ENCODE measurements at places on chromosomes 2 and 18.

- DNase-seq, result no peak
These were observed 318.3 kb upstream of the SALL3 start for GRCh38 chr18:78661316-78661715.

GRCh38 chr2:23280401-23280800 lies 104.6 kb upstream of the KLHL29 start:
- no peak for DNase-seq

DNA sequence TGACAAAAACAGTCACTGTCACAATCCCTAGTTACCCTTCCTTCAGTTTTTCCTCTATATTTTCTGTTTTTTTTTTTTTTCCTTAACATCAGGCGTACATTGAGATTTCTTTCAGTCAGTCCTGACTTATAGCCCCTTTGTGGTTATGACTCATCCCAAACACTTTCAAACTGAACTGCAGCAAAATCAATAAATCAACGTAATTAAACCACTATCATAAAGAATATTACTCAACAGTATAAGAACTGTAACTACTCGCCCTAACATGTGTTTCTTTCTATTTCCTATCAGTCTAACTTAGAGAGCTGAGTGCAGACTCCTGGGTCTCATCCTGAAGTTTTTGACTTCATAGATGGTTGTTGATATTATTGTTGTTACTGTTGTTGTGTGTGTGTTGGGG lies 523.5 kb downstream of the LRRTM4 start:
- DNase-seq, result no peak

DNA sequence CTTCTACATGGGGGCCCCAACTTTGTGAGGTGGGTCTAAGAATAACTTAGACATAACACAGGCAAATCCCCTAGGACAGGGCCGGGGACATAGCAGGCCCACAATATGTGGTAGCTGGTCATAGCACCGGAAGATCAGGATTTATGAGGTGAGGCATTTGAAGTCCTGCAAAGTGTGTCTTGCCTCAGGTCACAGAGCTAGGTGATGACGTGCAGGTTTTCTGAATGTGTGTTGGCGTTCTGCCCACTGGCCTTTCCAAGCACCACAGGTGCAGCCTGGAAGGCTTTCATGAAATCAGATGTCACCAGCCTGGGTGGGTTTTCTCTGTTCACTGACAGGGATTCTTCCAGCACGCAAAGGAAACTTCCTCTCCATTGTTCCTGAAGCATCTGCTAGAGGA lies 119.1 kb downstream of the LRATD1 start:
- no peak for DNase-seq

DNA sequence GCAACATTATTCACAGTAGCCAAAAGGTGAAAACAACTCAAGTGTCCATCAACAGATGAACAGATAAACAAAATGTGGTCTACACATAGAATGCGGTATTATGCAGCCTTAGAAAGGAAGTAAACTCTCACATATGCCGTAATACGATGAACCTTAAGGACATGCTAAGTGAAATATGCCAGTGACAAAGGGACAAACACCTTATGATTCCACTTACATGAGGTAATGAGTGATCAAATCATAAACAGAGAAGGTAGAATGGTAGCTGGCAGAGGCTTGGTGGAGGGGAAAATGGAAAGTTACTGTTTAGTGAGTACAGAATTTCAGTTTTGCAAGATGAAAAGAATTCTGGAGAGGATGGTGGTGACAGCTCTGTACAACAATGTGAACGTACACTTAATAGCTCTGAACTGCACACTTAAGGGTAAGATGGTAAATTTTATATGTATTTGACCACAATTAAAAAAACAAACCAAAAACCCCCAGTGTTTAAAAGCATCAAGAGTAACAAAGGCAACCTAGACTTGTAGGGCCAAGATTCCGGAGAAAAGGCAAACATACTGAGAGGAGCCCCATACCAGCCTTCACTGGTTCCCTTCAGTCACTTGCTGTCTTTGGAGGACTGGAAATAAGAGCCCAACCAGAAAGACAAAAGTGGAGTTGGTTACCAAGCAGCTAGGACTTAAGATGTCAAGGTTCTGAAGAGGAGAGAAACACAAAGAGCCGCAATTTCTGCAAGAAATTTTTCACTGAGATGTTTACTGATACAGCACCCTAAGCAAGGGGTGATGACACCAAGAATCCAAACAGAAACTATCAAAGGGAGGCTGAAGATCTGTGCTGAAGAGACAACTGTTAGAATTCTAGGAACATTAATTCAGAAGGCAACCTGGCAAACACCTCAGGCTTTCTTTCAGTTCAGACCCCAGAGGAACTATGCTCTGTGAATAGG lies 61.3 kb downstream of the CUL3 start:
- peak; percentile 42 for DNase-seq

- DNase-seq, result no peak
These were observed 438.9 kb downstream of the PTPRM start for GRCh38 chr18:8005870-8006569.

GRCh38 chr2:142966284-142966683 lies 88.8 kb downstream of the KYNU start:
- DNase-seq, result no peak

- DNase-seq, result peak; percentile 42
These were observed 146.8 kb downstream of the TGIF1 start for GRCh38 chr18:3596637-3597384.

GRCh38 chr2:129857200-129857599 lies 122.3 kb upstream of the RAB6C start:
- DNase-seq, result no peak

GRCh38 chr2:199874209-199874608 lies 23.2 kb upstream of the FTCDNL1 start:
- no peak for DNase-seq

DNA sequence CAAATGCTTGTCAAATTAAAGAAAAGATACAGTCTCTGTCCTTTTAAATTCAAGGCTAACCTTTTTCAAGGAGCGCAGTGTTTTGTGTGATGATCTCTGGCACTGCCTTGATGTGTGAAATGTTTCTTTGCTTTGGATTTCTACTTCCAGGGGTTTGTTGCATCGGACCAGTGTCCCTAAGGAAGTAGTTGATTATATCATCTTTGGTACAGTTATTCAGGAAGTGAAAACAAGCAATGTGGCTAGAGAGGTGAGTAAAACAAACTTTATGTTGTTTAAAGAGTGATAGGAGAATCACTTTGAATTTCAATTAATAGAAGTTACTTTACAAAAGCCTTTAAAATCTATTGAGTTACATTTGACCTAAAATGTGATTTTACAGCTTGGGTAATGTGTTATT lies 28.8 kb downstream of the HADHB start:
- no peak for DNase-seq

DNA sequence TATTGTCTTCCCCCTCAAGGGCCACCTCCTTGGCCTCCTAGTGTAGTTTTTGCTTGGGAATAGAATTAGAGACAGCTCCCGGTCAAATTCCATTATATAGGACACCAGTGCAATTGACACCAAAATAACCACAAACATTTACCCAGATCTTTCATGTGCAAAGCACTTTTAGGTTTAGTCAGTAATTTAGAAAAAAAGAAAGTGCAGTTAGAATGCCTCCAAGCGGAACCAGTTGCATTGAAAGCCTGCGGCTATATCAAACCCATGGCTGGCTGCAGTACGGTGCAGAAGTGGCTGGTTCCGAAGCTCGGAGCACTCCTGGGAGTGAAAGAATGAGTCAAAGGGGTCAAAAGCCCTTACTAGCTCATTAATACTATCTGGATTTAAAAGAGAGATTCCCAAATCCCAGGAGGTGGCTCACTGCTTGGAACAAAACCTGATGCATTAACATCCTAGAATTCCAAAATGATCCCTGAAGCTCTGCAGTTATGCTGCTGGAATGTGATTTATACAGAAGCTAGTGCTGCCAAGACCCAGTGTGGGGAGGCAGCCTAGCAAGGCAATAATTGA lies 432.2 kb upstream of the KLHL29 start:
- no peak for DNase-seq

GRCh38 chr2:219207134-219207883 lies 727 bp downstream of the ZFAND2B start:
- DNase-seq, result no peak

- DNase-seq, result no peak
These were observed 31.2 kb upstream of the ITGAV start for GRCh38 chr2:186558512-186559276.
